H4 (cell line): ENCODE measurements at places on chromosomes 6 and 20.

GRCh38 chr6:46781478-46782378 lies 11.5 kb upstream of the MEP1A start:
- peak; percentile 66 for DNase-seq

DNA sequence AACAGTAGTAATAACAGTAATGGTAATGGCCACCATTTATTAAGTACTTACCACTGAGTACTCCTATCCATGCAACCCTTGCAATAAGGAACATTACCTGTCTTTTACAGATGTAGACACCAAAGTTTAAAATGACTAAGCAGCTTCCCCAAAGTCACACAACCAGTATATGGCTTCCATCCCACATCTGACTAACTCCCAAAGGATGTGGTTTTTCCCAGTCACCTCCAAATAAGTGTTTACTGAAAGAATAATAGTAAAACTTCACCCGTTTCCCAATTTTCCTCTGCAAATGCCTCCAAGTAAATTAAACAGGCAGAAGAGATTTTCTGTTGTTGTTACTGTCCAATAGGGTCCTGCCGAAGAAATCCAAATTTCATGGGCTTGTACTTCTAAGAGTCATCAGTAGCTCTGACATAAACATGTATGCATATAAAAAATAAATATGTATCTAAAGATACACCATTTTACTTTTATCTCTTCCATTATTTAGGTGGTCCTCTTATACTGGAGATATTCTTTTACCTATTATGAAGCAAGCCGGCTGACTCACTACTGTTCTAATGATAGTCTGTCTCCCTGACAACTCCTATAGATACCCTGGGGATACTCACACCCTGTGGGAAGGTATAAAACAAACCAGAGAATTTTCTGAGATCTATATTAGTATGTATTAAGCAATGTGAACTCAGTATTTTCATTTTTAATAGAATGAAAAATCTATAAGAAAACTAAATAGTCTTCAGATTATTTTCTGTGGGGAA lies 77.9 kb upstream of the ID4 start:
- peak; percentile 84 for DNase-seq

DNA sequence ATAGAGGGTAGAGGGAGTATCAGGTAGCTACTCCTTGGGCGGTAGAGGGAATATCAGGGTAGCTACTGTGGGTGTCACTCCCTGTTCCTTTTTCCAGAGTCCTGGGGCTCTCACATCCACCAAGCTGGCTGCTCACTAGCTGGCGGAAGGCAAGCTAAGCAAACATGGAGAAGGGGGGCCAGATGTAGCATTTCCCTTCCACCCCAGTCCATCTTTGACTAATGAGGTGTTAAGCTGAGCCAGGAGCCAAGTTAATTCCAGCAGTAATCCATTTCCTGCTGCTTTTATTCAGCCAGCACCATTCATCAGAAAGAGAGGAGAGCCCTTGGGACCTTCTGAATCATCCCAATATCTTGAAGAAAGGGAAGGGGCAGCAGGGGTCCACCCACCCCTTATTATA lies 330.0 kb downstream of the ZFAND3 start:
- no peak for DNase-seq

DNA sequence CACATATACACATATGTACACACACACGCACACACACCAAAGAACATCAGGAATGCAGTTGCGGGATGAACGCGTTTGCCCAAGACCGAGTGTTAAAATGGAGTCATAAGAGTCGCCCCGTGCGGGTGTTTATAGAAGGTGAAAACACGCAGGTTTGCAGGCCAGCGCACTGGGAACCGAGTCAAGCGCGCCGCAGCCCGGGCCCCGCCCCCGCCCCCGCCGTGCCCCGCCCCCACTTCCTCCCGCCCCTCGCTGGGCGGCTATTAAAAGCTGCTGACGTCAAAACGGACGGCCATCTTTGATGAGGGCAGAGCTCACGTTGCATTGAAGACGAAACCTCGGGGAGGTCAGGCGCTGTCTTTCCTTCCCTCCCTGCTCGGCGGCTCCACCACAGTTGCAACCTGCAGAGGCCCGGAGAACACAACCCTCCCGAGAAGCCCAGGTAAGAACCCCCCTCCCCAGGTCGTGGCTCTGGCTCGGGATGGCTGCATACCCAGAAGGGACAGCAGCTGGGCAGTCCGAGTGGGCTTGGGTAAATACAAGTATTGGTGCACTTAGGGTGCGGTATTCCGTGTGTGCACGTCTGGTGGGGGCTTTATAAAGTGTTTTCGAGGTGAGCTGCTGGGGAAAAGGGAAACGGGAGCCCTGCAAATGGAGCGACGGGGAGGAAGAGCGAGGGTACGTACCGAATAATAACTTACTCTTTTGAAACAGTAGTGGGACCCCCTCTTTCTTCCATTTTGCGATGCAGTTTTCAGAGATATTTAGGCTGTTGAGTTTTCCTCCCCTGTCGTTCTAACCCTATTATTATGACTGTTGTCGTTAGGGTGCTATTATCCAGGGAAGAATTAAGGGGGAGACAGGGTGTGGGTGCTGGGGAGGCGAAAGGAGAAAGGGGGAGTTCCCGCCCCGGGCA lies at the start of gene SNAP25:
Gene SNAP25 (plus strand): TSS at position 295 of the 916 bp plus-strand sequence. CDS start 56,662 bp downstream, outside the sequence.
- DNase-seq: peak; percentile 90

- no peak for DNase-seq
Observed at GRCh38 chr6:9830808-9831207, 584.1 kb downstream of the TFAP2A start.

DNA sequence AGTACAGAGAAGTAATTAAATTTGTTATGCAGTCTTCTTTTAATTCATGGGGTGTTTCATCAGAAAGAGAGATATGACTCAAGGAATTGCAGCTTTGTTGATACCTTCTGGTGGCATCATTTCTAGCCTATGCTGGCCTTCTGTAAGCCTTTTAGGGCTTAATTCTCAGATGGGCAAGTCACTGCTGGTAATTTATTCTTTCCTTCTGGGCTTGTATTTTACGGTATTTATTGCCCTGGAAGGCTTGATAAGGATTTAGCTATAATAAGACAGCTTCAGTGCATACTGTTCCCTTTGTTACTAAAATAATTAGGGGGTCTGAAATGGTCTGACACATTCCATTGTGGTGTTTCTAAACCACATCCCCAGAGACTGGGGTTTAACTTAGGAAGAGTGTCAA lies 57.9 kb upstream of the EMILIN3 start:
- DNase-seq: no peak

- no peak for DNase-seq
Observed at GRCh38 chr20:49426395-49426794, 56.1 kb downstream of the KCNB1 start.

GRCh38 chr6:155687645-155688044 lies 232.0 kb upstream of the NOX3 start:
- DNase-seq: no peak

DNA sequence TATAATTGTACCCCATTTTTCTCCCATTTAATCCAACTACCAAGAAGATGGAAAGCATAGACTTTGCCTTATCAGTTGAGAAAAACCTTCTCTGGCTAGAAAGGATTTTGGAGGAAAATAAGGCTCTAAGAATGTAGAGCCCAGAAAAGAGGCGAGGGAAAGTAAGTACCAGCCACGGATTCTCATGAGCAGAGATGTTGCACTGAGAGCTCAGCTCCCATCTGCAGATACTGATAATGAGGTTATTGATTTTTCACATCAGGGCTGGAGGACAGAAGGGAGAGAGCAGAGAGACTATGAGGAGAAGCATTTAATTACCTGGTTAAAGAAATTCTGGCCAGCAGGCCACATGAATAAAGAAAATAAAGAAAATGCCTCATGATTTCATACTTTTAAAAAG lies 104.4 kb upstream of the FAM184A start:
- DNase-seq: no peak

GRCh38 chr20:845941-846893 lies 12.7 kb downstream of the FAM110A start:
- DNase-seq: no peak

DNA sequence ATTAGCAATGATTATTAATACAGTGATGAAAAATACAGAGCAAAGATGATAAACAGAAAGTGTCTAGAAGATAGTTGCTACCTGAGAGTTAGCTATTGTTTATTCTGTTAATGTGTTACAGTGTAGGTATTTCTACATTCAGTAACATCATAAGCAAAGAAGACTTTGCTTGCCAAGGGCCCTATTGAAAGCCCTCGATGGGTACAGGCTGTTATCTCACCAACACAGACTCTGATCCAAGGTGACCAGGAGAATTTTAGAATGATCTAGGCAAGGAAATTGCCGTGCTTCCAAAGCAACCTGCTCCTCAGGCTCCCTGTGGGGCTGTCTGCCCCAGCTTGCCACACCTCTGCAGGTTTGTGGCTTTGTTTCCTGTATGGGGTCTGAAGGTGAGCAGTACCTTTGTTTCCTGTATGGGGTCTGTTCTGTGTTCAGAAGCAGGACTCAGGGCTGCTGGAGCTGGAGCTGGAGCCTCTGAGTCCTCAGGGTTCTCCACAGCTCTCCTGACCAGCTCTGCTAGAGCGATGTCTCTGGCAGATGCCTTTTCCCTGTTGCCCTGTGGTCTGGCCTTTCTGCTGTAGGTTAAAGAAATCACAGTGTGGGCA lies 32.5 kb downstream of the PHACTR3 start:
- DNase-seq: no peak

GRCh38 chr6:3789018-3789895 lies 37.7 kb upstream of the PXDC1 start:
- DNase-seq: no peak

DNA sequence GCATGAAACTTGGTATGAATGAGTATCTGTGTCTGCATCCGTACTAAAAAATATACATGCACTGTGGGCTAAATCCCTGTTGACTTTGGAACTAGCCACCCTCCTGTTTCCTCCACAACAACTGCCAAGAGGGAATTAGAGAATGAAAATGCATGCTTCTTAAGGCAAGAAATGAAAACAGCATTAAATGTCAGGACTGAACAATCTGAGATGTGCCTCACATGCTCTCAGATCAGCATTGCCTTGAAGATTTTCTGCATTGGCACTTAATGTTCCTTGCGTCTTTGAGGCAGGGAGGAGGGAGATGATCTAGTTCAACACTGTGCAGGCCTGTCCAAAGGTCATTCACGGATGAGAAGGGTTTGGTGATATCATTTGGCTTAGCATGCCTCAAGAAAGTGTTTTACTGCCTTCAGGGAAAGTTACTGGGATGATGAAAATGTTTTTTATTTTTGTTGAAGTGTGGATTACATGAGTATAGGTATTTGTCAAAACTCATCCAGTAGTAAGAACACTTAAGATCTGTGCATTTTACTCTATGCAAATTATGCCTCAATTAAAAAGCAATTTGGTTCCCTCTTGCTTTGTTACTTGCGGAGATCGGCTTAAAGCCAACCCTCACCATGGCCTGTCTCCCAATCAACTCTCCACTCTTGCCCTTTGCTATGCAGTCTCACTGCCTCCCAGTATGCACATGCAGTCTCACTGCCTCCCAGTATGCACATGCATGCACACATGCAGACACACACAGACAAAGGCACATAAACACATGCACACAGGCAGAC lies 47.5 kb upstream of the RIN2 start:
- no peak for DNase-seq

GRCh38 chr6:45930420-45931040 lies 85.1 kb downstream of the CLIC5 start:
- peak; percentile 74 for DNase-seq

- no peak for DNase-seq
Observed at GRCh38 chr20:57473246-57474048, 51.5 kb downstream of the CTCFL start.

DNA sequence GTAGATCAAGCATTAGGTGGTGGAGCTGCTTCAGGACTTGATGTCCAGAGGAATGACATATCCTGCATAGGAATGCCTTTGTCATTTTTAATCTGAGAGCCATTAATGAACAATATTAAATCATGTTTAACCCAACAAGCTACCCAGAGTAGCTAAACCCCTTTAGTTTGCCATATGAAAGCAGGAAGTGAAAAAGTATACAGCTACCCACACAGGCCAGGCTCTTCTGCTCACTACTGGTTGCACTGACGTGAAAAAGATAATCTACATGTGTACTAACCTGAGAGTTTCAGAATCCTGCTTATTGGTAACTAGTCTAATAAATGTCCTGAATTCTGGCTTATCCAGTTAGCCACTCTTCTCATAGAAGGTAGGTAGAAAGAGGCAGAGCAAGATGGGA lies 19.9 kb downstream of the GLYATL3 start:
- no peak for DNase-seq

GRCh38 chr6:19834858-19835257 lies 2.3 kb upstream of the ID4 start:
- no peak for DNase-seq

- no peak for DNase-seq
Observed at GRCh38 chr20:5171064-5171789, 44.4 kb downstream of the CDS2 start.

DNA sequence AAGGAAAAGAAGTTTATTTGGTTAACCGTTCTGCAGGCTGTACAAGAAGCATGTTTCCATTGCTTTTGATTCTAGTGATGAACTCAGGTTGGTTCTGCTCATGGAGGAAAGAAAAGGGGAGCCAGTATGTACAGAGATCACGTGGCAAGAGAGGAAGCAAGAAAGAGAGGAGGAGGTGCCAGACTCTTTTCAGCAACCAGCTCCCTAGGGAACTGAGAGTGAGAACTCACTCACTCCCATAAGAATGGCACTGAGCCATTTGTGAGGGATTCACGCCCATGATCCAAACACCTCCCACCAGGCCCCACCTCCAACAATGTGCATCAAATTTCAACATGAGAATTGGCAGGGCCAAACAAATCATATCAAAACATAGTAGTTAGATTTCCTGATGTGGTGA lies 649.1 kb downstream of the EPM2A start:
- peak; percentile 48 for DNase-seq

- peak; percentile 52 for DNase-seq
Observed at GRCh38 chr6:135667691-135668455, 170.3 kb upstream of the AHI1 start.

DNA sequence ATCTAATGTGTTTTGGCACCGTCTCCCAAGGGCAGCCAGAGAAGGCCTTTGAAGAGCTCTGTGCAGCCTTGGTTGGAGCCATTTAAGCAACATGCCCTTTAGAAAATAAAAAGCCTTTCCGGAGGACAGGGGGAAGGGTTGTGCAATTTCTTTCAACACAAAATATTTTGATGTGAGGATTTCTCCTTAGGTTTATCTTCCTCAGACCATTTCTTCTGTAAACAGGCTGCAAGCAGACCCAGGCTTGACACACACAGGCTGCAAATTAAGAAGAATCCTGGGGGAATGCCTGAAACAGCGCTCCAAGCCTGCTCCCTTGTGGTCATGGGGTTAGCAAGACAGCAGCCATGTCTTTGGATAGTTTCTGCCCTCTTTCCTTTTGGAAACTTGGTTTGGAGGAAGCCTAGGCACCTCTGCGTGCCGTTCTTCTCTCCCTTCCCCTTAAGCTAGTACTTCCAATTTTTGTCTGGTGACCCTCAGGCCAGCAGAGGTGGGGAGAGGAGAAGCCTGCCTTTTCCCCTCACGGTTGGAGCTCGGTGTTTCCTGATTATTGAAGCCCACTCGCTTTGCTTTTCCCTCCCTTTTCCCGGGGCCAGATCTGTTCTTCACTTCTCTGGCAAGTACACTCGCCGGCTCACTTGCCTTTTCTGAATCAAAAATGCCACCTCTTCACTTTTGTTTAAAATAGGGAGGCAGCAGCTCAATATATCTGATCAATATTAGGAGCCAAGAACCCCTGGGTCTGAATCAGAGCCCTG lies 39.6 kb upstream of the NOX3 start:
- DNase-seq: peak; percentile 66
